SJSA1 (cell line): ENCODE measurements at places on chromosomes 4 and X. TPM values are rescaled to one million over a fixed set of nuclear protein-coding genes. Genes with fewer than 3 reads are reported as not detected.

GRCh38 chr4:174658246-174658645 is 136.0 kb upstream of the HPGD start:
- no peak for DNase-seq

DNA sequence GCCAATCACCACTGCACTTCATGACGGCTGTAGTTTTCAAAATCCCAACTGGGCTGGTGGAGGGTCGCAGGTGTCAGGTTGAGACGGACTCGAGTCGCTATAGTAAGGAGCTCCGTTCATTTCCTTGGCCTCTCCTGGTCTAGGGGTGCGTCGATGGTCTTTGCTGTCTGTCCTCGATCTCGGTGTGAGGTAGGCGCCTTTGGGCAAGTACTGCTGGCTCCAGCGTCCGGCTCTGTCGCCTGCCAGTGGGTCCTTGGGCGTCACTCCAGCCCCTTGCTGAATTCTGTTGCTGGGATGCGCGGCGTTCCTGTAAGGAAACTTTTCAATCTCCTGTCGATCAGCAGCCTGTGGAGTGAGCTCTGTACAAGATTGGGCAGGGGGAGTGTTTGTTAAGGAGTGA is 76.7 kb downstream of the CCNB3 start:
- DNase-seq = no peak

TLR8 gene
- total RNA-seq = not detected in 2 replicates

DNA sequence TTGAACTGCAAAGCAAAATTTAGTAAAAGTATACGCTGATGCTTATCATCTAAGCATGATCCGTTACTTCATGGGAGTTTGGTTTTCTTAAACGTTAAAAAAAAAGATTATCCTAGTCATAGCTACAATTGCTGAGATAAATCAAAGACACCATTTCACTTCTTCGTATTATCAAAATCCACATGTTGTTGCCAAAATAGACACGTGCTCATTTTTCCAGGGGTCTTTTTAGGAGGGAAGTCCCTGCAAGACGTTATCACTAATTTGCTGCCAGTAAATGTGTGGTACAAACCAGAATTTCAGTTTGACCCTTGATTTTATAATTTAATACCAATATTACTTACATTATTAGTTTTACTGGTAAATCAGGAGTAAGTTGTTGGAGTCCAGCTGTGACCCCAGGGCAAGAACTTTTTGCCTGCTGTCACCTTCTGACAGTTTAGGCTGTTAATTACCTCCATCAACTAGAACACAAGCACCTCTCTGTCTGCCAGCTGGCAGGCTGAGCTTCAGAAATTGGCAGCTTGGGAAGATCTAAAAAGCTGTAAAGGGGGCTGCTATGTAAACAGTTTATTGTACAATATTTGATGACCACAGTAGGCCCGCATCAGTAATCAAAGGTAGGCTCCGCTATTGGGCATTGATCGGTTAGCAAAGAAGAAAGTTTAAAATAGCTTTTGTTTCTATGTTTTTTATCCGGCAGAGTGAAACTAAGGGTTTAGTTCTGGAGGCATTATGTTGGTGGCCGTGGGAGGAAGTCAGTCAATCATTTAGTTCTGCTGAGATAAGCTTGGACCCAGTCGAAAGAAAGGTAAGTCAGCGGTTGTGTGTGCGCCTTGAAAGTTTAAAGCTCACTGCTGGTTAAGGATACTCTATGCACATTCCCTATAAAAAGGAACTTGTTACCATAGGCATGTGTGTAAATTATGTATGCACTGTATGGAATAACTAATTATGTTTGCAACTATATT is 196.4 kb downstream of the FBXO8 start:
- DNase-seq = no peak

ALAS2 gene
- total RNA-seq = not detected in 2 replicates

DNA sequence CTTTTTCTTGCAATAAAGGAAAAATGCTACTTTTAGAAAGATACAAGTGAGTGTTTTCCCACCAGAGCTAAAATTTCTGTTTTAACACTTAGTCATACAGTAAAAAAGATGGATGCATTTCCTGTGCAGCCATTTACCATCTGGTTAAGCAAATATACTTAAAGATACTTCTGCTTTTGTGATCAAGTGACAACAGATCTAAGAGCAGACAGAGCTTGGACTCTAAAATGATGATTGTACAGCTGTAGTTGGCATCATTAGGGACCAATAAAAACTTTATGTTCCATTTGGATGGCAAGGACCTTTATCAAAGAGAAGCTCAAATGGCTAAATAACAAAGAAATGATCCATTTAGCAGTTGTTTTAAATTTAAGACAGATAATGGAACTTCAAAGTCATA is 270.8 kb downstream of the FSTL5 start:
- DNase-seq = no peak

- no peak for DNase-seq
These were observed 63.4 kb downstream of the NFKB1 start for GRCh38 chr4:102564399-102565059.

IL2RG gene
- total RNA-seq = not detected in 2 replicates

DNA sequence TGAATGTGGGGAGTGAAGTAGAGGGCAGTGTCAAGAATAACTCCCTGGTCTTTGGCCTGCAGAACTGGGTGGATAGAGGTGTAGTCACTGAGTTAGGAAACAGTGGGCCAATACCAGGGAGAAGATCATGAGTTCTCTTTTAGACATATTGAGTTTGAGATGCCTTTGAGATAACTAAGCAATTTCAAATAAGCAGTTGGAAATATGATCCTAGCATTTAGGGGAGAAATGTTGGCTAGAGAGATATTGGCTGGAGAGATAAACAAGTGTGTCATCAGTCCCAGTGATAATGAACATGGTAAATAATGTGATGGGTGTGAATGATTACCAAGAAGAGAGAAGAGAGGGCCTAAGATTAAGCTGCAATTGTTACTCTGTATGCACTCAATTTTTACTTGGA is 95.3 kb upstream of the HPRT1 start:
- no peak for DNase-seq

GRCh38 chr4:32102896-32103295 is 1382.7 kb downstream of the PCDH7 start:
- no peak for DNase-seq

- DNase-seq = no peak
These were observed 2.9 kb downstream of the UGT8 start for GRCh38 chr4:114601304-114602052.

OCIAD2 gene
- 3.8 and 14.3 TPM in 2 replicates for total RNA-seq

DNA sequence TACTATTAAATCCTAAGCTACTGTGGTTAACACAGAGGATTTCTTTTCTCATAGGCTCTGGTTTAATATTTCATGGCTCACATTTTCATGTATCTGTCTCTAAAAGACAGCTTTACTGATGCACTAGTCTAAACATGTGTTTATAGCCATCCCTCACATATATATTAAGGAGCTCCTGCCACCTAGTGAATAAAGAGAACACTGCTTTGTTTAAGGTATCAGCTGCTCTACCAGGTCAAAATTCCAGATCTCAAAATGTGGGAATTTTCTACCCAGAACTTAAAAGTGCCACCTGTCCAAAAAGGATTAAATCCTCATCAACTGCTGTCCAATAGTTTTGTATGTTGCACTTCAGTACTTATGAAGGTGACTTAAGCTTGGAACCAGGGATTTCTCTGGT is 188.5 kb upstream of the TEX13C start:
- DNase-seq = no peak

GRCh38 chr4:114497116-114497515 is 101.5 kb upstream of the UGT8 start:
- DNase-seq = no peak

ARAP2 gene
- 0.24 TPM in 1 of 2 replicates, not detected in the other for total RNA-seq

POLN gene
- total RNA-seq = 0.61 TPM in 1 of 2 replicates, not detected in the other

FAM236B gene
- not detected in 2 replicates for total RNA-seq

GRCh38 chrX:11081511-11081910 is 29.6 kb upstream of the HCCS start:
- no peak for DNase-seq

DNA sequence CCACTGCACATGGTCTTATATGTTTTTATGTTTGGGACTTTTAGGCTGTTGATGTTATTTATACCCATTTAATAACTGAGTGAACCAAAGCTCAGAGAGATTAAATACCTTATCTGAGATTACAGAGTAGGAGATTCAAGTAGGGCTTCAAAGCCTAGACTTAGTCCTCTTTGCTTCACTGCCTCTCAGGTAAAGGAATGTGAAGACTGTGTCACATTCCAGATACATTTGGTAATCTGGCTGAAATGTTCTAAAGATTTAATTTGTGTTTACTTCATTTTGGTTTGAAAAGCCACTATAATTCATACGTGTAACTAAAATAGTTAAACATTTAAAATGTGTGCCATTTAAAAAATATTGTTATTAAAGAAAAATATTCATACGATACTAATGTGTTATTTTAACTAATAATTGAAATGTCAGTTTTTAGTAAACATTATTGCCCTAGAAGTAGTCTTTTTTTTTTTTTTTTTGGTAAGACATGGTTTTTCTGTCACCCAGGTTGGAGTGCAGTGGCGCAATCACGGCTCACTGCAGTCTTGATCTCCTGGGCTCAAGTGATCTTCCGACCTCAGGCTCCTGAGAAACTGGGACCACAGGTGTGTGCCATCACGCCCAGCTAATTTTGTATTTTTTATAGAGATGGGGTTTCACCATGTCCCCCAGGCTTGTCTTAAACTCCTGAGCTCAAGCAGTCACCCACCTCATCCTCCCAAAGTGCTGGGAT is 54.3 kb downstream of the WWC2 start:
- no peak for DNase-seq

MGAT4D gene
- not detected in 2 replicates for total RNA-seq

GRCh38 chr4:154741922-154742850 is 1.6 kb upstream of the LRAT start:
- no peak for DNase-seq

DNA sequence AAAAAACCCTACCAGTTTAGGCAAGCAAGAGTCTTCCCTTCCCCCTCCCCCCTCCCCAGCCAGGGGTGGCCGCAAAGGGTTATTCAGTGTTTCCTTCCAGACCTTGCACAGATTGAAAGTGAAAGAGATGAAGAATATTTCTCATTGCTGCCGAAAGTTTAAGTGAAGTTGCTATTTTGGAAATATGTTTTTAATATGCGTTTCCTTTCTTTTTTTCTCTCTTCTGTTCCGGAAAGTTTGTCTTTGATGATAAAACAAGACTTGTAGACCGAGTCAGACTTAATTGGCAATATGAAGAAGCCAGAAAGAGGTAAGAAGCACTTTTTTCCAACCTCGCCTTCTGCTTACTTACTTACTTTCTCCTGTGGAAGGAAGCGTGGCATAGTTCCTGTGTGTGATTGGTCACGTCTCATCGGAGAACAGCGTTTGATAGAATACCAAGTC is 58.5 kb upstream of the CLCN4 start:
- DNase-seq = no peak

SOWAHB gene
- total RNA-seq = not detected in 2 replicates

HELT gene
- not detected in 2 replicates for total RNA-seq

DNA sequence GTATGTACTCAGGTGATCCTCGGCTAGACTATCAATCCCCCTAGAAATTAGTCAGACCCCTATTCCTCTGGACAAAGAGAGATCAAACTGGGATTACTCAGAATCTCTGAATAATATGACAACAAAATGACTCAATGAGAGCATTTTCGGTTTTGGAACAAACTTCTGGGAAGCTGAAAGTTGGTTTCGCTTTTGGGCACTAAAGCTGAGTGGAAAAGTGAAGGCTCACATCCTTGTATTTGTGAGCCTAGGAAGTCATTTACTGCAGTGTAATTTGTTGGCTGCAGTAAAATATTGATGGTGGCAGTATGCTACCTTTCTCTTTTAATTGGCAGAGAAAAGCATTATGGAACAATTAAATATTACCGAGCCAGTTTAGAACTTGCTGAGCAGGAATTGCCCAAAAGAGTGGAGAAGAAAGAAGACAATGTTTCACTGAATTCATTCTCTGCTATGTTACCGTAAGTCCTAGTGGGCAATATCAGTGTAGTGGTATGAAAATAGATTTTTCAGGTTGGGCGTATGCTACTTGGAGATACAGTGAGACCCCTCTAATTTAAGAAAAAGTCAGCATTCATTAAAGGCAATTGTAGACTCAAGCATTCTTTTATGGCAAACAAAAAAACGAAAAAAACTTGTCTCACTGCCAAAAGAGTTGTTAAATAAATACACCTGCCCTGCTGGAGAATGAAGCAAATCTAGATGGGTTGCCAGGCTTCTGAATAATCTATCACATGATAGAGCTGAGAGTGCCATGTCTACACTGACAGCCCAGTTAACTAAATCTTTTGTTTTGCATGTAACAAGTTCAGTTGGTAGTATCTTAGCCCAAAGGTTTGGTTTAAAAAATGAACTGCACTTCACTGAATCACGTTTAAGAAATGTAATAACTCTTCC is 69.6 kb downstream of the AGTR2 start:
- DNase-seq = no peak

GRCh38 chr4:3666263-3666662 is 99.9 kb upstream of the ADRA2C start:
- DNase-seq = no peak

- DNase-seq = no peak
These were observed 105.8 kb upstream of the EGFL6 start for GRCh38 chrX:13463608-13464007.

FAM184B gene
- total RNA-seq = not detected in 2 replicates

MMRN1 gene
- total RNA-seq = not detected in 2 replicates

DNA sequence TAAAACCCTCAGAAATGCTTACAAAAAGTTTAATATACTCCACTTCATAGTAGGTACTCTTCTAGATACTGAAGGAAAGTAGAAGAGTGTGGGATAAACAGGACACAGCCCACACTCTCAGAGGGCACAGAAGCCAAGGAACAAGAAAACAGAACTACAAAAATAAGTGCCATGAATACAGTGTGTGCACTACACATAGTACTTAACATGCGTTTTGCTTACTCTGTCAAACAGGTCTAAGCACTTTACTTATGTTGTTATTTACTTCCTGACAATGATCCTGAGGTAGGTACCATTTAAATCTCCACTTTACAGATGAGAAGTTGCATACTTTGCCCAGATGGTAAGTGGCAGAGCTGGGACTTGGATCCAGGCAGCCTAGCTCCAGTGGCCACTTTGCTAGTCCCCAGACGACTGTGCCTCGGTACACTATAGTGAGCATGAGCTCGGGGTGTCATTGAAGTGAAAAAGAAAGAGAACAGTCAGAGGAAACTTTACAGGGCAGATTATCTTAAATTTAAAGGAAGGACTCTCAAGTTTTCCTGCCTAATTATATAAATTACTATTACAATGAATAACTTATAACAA is 120.3 kb downstream of the BANK1 start:
- DNase-seq = no peak

DNA sequence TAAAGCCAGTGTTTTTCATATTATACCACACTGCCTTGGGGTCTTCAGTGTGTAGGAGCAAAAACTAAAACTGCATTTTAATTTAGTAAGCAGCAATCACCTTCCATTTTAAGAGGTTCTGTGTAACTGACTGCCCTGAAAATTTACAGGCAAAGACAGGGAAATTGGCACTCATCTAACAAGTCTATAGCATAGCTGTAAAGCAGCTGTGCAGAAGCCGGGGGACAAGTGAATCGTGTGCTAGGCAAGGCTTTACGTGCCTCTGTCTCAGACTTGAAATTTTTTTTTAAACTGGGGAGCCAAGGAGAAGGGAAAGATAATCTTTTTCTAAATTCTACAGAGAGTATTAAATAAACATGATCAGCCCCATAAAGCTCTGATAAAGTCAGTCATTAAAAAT is 39.7 kb downstream of the TSPAN5 start:
- DNase-seq = no peak
